ENCODE measurements at places on chromosomes 12 and 14. TPM values are rescaled to one million over a fixed set of nuclear protein-coding genes. Genes with fewer than 3 reads are reported as not detected.

TAS2R13 gene
- total RNA-seq = 1.0 TPM

FKBP3 gene
- 32.3 TPM for total RNA-seq

TNS2 gene
- total RNA-seq = 56.2 TPM

STYK1 gene
- 4.6 TPM for total RNA-seq

GRCh38 chr12:2690348-2691005, 104.3 kb upstream of the FKBP4 start:
- no peak for DNase-seq

DNA sequence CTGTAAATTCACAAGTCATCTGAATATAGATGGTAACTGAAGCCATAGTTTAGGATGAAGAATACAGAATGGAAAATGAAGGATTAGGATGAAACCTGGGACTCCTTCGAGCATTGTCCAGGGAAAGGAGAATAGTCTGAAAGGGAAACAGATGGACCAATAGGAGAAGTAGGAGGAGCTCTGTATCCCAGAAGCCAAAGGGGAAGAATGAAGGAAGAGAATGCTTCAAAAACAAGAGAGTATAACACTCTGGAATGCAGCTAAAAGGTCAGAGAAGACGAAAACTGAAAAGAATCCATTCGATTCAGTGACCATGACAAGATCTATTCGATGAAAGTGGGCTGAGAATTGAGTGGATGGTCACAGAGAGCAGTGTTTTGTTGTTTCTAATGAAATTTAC, 1.0 kb downstream of the GMFB start:
- peak; percentile 59 for DNase-seq

DNA sequence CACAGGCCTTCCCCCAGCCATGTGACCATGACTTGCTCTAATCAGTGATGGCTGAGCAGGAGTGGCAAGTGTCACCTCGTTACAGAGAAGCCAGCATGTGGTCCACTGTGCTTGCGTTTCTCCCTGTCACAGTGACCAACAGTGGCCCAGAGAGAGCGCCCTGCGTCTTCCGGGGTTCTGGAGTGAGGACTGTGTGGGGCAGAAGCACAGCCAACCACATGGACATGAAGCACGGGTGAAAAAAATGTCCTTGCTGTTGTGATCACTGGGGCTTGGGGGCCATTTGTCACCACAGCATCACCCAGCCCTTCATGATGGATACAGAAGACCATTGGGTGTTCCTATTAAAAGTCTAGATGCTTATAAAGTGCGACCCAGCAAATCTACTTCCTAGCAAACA, 174.6 kb upstream of the C14orf180 start:
- DNase-seq = no peak

DNA sequence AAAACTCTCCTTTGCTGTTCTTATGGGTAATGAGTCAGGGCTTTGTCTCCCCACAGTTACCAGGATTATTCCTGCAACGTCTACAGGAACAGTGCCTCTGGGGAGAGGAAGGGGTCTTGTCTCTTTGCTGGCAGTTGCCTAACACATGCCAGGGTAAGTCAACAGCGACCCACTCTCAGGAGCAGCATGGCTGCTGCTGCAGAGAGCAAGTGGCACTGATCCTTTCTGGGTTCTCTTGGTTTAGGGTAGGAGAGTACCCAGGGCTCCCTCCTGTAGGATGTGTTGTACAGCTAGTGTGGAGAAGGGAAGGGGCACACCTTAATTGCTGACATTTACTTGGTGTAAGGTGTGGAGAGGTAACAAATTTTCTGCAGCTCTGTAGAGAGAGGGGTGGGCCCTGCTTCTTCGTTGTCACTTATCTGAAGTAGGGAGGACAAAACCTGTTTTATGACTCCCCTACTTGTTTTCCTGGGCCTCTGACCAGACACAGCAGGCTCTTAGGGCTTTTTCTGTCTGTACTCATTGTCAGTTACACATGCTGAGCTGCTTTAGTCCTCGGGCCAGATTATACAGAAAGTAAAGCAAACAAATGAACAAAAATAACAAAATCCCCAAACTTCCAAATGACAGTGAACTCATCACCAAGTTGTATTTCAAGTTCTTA, 168.2 kb downstream of the ACSS3 start:
- DNase-seq = no peak

- no peak for DNase-seq
These were observed 1005.0 kb downstream of the TMTC2 start for GRCh38 chr12:83691730-83692129.

DNA sequence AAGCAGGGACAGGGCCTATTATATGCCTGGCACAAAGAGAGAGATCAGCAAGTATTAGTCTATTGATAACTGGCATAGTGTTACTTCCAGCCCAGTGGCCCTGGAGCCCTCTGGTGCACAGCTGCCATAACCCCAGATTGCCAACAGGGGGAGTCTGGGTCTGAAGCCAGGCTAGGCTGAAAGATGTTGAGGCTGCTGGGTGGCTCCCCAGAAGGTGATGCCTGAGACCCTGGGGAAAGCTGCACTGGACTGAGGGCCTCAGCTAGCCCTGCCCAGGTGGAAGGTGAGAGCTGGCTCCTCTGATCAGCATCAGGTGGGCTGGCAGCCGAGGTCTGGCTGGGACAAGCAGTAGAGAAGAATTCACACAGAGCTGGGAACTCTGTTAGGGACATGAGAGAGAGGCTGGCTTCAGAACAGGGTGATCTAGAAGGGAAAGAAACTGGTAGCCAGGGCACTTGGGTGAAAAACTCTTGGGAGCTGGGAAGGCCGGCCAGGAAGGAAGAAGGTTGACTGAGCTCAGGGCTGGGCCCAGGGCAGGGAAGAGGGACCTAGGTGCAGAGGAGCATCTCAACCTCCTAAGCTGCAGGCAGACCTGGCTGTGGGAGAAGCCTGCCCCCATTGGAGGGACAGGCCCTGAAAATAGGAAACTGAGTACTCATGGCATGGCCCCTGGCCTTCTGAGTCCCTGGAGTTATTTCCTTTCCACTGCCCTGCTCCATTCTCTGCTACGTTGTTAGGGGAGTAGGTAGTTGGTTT, 3.9 kb downstream of the GZMH start:
- peak; percentile 36 for DNase-seq

DNA sequence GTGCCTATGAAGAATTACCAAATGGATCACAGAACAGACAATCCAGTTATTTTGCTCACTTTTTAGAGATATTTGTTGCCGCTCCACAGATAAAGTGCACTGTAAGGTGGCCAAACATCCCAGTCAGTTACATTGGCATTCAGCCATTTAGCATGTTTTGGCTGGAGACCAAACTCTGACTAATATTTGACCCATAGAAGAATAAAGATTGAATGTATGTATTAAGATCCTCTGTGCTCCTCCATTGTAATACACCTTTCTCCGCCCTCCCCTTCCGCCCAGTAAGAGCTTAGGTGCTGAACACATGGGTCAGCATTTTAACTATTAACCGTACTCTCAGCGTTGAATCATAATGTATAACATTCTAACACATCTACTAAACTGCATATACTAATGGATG, 163.4 kb downstream of the ANO6 start:
- peak; percentile 82 for DNase-seq

GRCh38 chr14:36055681-36056225, 120.8 kb downstream of the PTCSC3 start:
- DNase-seq = no peak

DNA sequence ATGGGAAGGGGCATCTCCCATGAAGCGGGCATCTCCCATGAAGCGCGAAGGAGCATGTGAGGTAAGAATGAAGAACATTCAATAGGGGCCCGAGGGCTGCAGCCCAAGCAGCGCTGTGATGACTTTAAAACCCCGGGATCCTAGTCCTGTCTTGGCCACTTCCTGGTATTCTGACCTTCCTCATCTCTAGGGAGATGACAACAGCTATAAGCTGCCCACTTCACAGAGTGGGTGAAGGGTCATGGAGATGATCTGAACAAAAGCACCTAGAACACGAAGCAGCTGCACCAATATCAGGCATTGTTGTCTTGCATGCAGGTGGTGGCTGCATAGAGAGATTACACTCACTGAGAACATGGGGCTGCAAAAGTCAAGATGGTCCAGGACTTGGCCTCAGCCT, 64.5 kb downstream of the SPTB start:
- DNase-seq = no peak
